ENCODE measurements at places on chromosomes 4 and X. TPM values are rescaled to one million over a fixed set of nuclear protein-coding genes. Genes with fewer than 3 reads are reported as not detected.

GRCh38 chr4:110170861-110171260, 27.6 kb downstream of the ELOVL6 start:
- DNase-seq = no peak
- no peaks in the 10 kb centered on the region for H3K4me1 ChIP-seq

GRCh38 chr4:90226734-90227133, 99.5 kb downstream of the CCSER1 start:
- H3K4me3 ChIP-seq = no peak overlapping the region
- H3K27ac ChIP-seq = no peak overlapping the region
- no peak for DNase-seq
- no peaks in the 10 kb centered on the region for H3K4me1 ChIP-seq
- no peaks in the 10 kb centered on the region for H3K36me3 ChIP-seq

GRCh38 chrX:7948483-7948882, 21.3 kb upstream of the PNPLA4 start:
- no peaks in the 10 kb centered on the region for H3K27me3 ChIP-seq
- no peaks in the 10 kb centered on the region for H3K36me3 ChIP-seq
- H3K4me3 ChIP-seq = no peak overlapping the region
- no peak overlapping the region for H3K27ac ChIP-seq
- DNase-seq = no peak
- H3K4me1 ChIP-seq = peaks cover 9% of the 10 kb centered on the region

DNA sequence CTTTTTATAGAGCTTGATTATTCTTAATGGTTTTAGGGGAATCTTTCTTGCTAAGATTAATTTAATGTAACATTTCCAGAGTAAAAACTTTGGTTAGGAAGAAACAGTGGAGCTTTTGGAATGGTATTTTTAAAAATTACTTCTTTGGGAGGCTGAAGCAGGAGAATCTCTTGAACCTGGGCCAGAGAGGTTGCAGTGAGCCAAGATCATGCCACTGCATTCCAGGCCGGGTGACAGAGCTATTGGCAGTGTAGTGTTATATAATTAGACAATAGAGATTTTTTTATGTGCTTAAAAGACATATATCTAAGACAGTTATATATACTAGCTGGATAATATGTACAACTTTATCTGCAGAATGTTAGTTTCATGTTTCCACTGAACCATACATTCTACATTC, 585.6 kb downstream of the ADGRL3 start:
- H3K4me3 ChIP-seq = no peak overlapping the region
- DNase-seq = no peak
- no peaks in the 10 kb centered on the region for H3K4me1 ChIP-seq
- no peak overlapping the region for H3K27ac ChIP-seq

TRMT10A gene
- 11.1 TPM for polyA plus RNA-seq

DNA sequence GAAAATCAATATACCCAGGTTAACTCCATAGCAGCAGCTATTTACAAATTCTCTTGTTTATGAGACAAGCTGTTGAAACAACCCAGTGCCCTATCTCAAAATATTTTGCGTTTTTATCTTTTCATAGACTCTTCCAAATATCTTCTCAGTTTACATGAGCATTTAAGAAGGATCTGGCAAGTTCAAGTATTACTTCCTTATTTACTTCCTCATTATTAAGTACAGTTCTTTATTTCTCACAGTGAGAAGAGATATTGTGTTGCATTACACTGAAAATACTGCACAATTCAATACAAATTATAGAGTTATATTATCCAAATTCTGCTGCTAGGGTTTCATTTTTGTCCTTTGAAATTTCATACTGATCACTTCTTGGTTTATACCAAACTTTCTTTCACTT, 43.6 kb upstream of the UCP1 start:
- no peaks in the 10 kb centered on the region for H3K36me3 ChIP-seq
- H3K4me1 ChIP-seq = no peaks in the 10 kb centered on the region
- H3K27me3 ChIP-seq = no peaks in the 10 kb centered on the region
- no peak overlapping the region for H3K27ac ChIP-seq

DNA sequence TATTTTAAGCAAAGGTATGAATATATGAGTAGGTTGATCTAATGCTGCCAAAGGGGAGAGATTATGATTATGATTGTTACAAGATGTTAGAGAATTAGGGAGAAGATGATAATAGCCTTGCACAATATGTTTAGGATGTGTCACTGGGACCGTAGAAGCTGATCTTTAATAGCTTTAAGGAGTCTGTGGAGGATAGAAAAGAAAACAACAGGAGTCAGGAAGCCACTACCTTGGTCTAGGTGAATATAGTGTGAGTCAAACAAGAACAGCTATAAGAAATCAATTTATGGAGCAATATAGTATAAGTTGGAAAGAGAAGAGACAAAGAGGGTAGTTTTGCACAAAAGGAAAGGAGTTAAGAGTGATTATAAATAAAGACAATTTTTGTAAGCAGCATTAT, 232.7 kb downstream of the FSTL5 start:
- H3K27ac ChIP-seq = no peak overlapping the region
- DNase-seq = no peak
- H3K36me3 ChIP-seq = no peaks in the 10 kb centered on the region

- H3K4me3 ChIP-seq = no peak overlapping the region
- H3K36me3 ChIP-seq = no peaks in the 10 kb centered on the region
- H3K4me1 ChIP-seq = peaks cover 9% of the 10 kb centered on the region
- DNase-seq = no peak
- H3K27ac ChIP-seq = no peak overlapping the region
- H3K27me3 ChIP-seq = no peaks in the 10 kb centered on the region
These were observed 32.3 kb downstream of the MCUB start for GRCh38 chr4:109592367-109592766.

DNA sequence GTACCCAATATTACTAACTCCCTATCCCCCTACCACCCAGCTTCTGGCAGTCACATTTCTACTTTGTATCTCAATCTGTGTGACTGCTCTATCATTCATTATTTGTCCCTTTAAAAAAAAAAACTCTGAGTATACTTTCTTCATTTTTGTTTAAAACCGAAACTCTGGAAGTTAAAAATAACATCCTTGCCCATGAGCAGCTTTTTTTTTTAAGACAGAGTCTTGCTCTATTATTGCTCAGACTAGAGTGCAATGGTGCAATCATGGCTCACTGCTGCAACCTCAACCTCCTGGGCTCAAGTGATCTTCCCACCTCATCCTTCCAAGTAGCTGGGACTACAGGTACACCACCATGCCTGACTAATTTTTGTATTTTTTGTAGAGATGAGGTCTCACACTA, 15.8 kb downstream of the UBE2K start:
- peak overlapping the region; percentile 66 for H3K27ac ChIP-seq
- peaks cover 6% of the 10 kb centered on the region for H3K36me3 ChIP-seq
- DNase-seq = no peak

DNA sequence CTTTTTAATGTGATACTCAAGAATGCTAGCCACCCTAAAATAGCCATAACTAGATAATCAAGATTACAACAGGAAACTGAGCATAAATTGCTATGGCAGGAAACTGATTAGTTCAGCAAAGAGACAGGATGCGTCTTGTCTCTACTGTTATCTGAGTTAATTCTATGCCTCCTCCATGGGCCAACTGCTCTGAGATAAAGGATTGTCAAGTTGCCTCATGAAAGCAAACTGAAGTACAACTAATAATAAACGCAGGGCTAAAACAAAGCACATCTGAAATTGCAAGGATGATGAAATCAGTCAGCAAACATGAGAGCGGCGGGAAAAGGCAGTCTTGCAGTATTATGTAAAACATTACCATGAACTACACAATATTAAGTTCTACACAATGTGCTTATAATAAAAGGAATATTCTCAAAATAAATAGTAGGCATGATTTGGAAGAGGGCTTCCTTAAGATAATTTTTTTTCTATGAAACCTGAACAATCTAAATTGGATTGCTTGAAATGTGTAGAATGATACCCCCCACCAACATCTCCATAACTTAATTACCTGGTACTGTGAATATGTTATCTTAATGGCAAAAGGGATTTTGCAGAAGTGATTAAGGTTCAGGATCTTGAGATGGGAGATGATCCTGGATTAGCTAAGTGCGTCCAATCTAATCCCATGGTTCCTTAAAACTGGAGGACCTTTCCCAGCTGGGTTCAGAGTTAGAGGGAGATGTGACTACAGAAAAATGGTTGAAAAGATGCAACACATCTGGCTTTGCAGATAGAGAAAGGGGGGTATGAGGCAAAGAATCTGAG, 65.9 kb downstream of the ANTXR2 start:
- no peak for DNase-seq
- H3K27ac ChIP-seq = no peak overlapping the region
- H3K36me3 ChIP-seq = no peaks in the 10 kb centered on the region
- peaks cover 10% of the 10 kb centered on the region for H3K4me1 ChIP-seq

DNA sequence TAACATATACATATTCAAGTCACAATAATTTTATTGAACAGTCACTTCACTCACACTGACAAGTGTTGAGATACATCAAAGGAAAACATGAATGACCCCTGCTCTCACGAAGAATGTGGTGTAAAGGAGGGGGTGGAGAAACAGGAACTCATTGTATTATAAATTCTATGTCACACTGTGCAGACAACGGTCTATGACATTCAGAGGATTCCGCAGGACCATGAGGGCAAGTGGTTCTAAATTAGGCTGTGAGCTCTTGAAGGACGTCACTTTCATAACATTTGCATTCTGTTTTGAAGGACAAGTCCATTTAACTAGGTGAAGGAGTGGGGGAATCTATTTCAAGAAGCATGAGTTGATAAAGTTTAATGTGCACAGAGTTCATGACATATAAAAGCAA, 415.2 kb upstream of the HS3ST1 start:
- no peaks in the 10 kb centered on the region for H3K4me1 ChIP-seq
- no peak for DNase-seq
- no peaks in the 10 kb centered on the region for H3K27me3 ChIP-seq
- no peak overlapping the region for H3K4me3 ChIP-seq

DNA sequence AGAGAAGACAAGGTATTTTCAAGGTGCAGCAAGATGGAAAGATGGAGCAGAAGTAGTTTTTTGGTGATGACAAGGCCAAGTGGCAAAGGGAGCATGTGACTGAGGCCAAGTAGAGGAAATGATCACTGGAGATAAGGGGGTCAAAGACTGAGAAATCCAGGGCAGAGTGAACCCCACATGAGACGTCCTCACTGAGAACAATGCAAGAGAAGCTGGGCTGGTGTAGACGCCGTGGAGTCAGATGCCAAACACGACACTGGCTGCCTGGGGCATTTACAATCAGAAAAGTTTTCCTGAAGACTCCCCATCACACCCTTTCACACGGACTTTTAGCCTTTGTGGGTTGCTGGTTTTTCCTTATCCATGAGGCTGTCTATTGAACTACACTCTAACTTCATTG, 69.3 kb downstream of the FAM184B start:
- DNase-seq = no peak
- no peaks in the 10 kb centered on the region for H3K36me3 ChIP-seq
- H3K4me3 ChIP-seq = no peak overlapping the region
- no peaks in the 10 kb centered on the region for H3K27me3 ChIP-seq
- no peak overlapping the region for H3K27ac ChIP-seq

DNA sequence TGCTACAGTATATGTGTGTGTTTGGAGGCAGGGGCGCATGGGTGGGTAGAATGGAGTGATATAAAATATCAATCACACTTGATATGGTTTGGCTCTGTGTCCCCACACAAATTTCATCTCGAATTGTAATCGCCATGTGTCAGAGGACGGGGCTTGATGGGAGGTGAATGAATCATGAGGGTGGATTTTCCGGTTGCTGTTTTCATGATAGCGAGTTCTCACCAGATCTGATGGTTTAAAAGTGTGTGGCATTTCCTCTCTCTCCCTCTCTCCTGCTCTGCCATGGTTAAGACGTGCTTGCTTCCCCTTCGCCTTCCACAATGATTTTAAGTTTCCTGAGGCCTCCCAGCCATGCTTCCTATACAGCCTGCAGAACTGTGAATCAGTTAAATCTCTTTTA, 14.8 kb downstream of the SOWAHB start:
- no peak overlapping the region for H3K27ac ChIP-seq
- H3K36me3 ChIP-seq = no peaks in the 10 kb centered on the region
- H3K27me3 ChIP-seq = no peaks in the 10 kb centered on the region

CCNG2 gene
- 5.4 TPM for polyA plus RNA-seq

GRCh38 chr4:1048773-1049590, 37.6 kb downstream of the FGFRL1 start:
- H3K36me3 ChIP-seq = no peaks in the 10 kb centered on the region
- H3K27ac ChIP-seq = no peak overlapping the region
- H3K27me3 ChIP-seq = no peaks in the 10 kb centered on the region
- H3K4me3 ChIP-seq = no peak overlapping the region
- DNase-seq = no peak

DNA sequence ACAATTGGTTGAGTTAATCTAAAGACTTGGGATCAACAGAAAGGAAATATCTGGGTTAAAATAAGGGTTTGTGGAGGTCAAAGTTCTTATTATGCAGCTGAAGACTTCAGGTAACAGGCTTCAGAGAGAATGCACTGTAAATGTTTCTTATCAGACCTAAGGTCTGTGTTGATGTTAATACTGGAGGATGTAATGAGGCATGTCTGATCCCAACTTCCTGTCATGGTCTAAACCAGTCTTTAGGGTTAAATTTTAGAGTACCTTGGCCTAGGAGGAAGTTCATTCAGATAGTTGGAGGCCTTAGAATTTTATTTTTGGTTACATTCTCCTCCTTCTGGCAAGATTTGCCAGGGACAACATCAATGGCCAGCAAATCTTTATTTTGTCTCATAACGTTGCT, 72.1 kb upstream of the GC start:
- H3K4me3 ChIP-seq = no peak overlapping the region
- H3K36me3 ChIP-seq = no peaks in the 10 kb centered on the region
- H3K4me1 ChIP-seq = no peaks in the 10 kb centered on the region
- no peaks in the 10 kb centered on the region for H3K27me3 ChIP-seq
- DNase-seq = no peak

KLB gene
- 0.09 TPM for polyA plus RNA-seq

DNA sequence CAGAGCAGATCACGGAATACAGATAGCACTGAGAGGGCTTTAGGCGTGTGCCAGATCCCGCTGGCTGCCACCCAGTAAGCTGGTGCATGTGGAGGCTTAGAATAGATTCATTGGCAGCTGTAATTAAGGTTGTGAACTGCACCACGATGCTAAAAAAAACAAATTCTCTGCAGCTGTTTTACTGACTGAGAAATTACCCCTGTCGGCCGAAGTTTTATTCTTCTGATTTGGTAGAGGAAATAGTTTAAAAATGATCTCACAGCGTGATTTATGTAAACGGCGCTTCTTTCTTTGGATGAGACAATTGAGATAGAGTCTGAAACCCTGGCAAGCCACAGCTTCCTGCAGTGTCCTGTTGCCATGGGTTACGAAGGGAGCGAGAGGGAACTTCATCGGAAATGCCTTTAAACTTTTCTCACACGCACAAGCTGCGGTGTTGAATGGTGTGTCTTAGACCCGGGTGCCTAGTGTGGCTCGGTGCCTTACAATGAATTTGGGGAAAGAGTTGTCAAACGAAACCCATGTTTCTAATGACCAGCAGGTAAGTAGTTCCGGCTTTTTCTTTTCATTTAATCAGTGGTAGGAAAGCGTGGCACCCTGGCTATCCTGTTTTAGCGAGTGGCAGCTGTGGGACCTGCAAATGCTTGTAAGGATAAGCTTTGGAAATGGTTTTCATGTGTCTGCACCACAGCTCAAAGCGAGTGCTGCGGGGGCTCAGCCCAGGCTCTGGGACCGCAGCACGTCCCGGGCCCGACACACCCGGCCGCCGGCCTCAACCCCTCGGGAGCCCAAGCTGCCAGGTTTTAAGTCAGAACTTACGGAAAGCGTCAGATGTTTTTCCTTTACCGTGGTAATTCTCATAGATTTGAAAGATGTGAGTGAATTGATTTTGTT, 71.7 kb upstream of the HGFAC start:
- peak overlapping the region; percentile 2 for H3K4me3 ChIP-seq
- peaks cover 21% of the 10 kb centered on the region for H3K4me1 ChIP-seq
- H3K27ac ChIP-seq = no peak overlapping the region
- DNase-seq = no peak

CHRNA9 gene
- polyA plus RNA-seq = not detected

- H3K27ac ChIP-seq = peak overlapping the region; percentile 91
- H3K27me3 ChIP-seq = no peaks in the 10 kb centered on the region
- H3K4me3 ChIP-seq = peak overlapping the region; percentile 52
- DNase-seq = peak; percentile 98
These were observed 230.7 kb upstream of the STK26 start for GRCh38 chrX:131792356-131792749.

Data from GM12878 (cell line).